ENCODE measurements at places on chromosomes 5 and 9. TPM values are rescaled to one million over a fixed set of nuclear protein-coding genes. Genes with fewer than 3 reads are reported as not detected.
A peak's percentile ranks its signal among the peaks of the same experiment; 100 is the strongest.

DNA sequence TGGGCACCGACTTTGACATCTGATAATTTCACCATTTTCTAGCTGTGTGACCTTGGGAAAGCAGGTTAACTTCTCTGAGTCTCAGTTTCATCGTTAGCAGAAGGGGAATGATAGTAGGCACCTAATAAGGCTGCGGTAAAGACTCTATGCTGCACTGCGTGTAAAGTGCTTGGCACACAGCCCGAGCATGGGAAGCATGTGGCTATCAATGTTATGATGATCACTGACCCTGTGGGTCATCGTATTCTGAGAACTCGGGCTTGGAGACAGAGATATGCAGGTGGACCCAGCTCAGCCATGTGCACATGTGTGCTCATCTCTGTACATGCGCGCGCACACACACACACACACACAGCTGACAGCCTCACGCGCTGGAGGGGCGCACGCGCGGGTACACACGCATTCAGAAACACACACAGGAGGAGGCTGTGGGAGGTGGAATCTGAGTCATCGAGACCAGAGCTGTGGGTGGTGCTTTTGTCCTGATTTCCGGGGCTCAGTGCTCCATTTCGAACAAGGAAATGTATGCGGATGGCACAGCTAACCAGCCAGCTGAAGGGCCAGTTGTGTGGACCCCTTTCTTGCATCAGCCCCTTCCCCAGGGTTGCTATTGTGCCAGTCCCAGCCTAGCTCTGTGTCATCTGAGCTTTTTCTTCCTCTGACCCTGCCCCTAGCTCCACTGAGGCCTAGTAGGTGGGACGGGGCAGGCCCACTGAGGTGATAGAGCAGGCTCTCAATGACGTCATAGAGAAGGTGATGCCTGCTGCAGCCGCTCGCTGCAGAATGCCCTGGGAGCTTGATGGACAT, 11.1 kb upstream of the ARAP3 start:
- DNase-seq = peak; percentile 37
- no peaks in the 10 kb centered on the region for H3K36me3 ChIP-seq
- H3K4me1 ChIP-seq = no peaks in the 10 kb centered on the region
- H3K4me3 ChIP-seq = no peak overlapping the region
- no peaks in the 10 kb centered on the region for H3K27me3 ChIP-seq

DNA sequence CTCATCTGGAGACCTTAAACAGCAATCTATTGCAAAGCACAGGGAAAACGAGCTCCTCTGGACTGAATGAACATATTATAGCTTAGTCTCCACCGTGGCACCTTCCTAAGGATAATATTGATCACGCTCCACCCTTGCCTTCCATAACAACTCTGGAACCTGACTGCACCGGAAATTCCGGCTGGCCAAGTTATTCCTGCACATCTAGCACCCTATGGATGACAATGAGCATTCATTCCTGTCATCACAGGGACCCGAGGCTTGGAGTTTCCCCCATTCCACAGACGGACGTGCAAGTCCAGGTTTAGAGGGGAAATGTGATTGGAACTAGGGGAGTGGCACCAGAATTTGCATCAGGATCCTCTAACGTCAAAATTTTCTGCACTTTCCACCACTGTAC, 27.5 kb downstream of the STK10 start:
- H3K27ac ChIP-seq = no peak overlapping the region
- peaks cover 5% of the 10 kb centered on the region for H3K4me1 ChIP-seq
- H3K27me3 ChIP-seq = no peaks in the 10 kb centered on the region
- peaks cover 13% of the 10 kb centered on the region for H3K36me3 ChIP-seq

GRCh38 chr5:132496191-132496630, 5.6 kb upstream of the IRF1 start:
- peak overlapping the region; percentile 99 for H3K27ac ChIP-seq
- H3K4me3 ChIP-seq = peak overlapping the region; percentile 57
- no peaks in the 10 kb centered on the region for H3K27me3 ChIP-seq
- H3K4me1 ChIP-seq = peaks cover 25% of the 10 kb centered on the region
- peak; percentile 96 for DNase-seq
- no peaks in the 10 kb centered on the region for H3K36me3 ChIP-seq

GRCh38 chr5:101838435-101838834, 457.6 kb downstream of the SLCO4C1 start:
- H3K27me3 ChIP-seq = no peaks in the 10 kb centered on the region
- DNase-seq = no peak
- no peak overlapping the region for H3K4me3 ChIP-seq

- H3K36me3 ChIP-seq = no peaks in the 10 kb centered on the region
- DNase-seq = no peak
Measured at GRCh38 chr9:75687359-75687953, 203.0 kb upstream of the PCSK5 start.

GRCh38 chr9:82673919-82674318, 389.0 kb downstream of the RASEF start:
- H3K27ac ChIP-seq = no peak overlapping the region
- no peaks in the 10 kb centered on the region for H3K27me3 ChIP-seq
- DNase-seq = no peak
- no peaks in the 10 kb centered on the region for H3K4me1 ChIP-seq

- no peak for DNase-seq
- H3K4me3 ChIP-seq = no peak overlapping the region
- no peaks in the 10 kb centered on the region for H3K27me3 ChIP-seq
- H3K4me1 ChIP-seq = peaks cover 25% of the 10 kb centered on the region
- no peak overlapping the region for H3K27ac ChIP-seq
- no peaks in the 10 kb centered on the region for H3K36me3 ChIP-seq
Measured at GRCh38 chr5:32507738-32508434, 63.3 kb upstream of the ZFR start.

DNA sequence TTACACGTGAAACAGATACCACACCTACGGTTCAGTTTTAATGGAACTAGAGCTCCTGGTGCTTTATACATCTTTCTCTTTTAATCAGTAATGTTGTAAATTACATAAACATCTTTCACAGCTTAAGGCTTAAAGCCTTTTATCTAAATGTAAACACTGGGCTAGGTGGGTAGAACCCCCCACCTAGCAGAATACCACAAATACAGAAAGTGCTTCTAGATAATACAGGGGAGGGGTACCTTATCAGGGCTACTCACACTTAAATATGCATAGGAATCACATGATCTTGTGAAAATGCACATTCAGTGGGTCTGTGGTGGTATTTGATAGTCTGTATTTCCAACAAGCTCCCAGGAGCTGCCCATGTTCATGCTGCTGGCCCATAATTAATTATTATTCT, 256.4 kb upstream of the TARS1 start:
- no peaks in the 10 kb centered on the region for H3K36me3 ChIP-seq
- no peak overlapping the region for H3K4me3 ChIP-seq
- H3K27me3 ChIP-seq = no peaks in the 10 kb centered on the region
- H3K27ac ChIP-seq = no peak overlapping the region

DNA sequence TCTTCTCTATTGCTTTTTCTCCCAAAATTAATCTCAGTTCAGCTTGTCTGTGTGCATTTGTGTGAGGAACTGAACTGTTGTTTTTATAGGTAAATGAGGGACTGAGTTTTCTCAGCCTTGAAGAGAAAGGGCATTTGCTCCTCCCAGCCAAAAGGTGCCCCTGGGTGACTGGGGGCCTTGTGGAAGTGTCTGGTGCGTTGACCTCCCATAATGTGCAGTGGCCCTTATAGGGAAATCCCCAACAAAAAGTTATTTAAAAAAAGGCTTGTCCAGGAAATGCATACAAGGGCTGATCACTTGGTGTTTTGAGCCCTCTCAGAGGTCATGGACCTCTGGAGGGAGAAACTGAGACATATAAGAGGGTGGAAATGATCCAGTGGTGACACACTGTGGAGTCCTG, 239.7 kb upstream of the KLF9 start:
- no peak overlapping the region for H3K27ac ChIP-seq
- H3K4me1 ChIP-seq = no peaks in the 10 kb centered on the region
- no peak for DNase-seq
- H3K36me3 ChIP-seq = no peaks in the 10 kb centered on the region

DNA sequence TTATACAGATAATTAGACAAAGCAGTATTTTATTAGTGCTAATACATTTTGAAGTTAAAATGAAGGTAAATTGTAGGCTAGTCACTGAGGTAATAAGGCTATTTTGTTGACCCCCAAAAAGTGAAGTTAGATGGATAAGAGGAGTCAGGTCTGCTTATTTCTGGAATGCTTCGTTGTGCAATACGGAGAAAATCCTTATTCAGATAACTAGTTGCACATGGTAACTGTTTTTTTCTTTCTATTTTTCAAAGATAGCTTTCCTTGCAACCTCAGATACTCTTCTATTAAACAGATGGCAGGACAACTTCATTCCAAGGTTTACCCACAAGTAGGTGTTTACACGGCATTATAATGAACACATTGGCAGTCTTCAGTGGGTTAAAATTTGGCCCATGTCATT, 101.1 kb downstream of the TMEM174 start:
- DNase-seq = no peak
- no peaks in the 10 kb centered on the region for H3K27me3 ChIP-seq
- no peaks in the 10 kb centered on the region for H3K36me3 ChIP-seq
- no peak overlapping the region for H3K4me3 ChIP-seq
- no peak overlapping the region for H3K27ac ChIP-seq

GRCh38 chr5:35117967-35118366, 70.2 kb upstream of the AGXT2 start:
- H3K27ac ChIP-seq = no peak overlapping the region
- no peaks in the 10 kb centered on the region for H3K27me3 ChIP-seq
- H3K4me1 ChIP-seq = no peaks in the 10 kb centered on the region

COL15A1 gene
- 8.3 TPM for total RNA-seq

F12 gene
- total RNA-seq = 9.5 TPM

KIAA0825 gene
- total RNA-seq = 4.1 TPM

LHX3 gene
- not detected for total RNA-seq

C5orf58 gene
- not detected for total RNA-seq
